ENCODE measurements at places on chromosomes 11 and 22.

- no peak for DNase-seq
Observed at GRCh38 chr11:121795174-121795573, 320.8 kb downstream of the BLID start.

- DNase-seq: no peak
Observed at GRCh38 chr11:26742966-26743365, 21.1 kb upstream of the SLC5A12 start.

GRCh38 chr11:128208329-128209137 lies 378.8 kb downstream of the ETS1 start:
- DNase-seq: no peak

DNA sequence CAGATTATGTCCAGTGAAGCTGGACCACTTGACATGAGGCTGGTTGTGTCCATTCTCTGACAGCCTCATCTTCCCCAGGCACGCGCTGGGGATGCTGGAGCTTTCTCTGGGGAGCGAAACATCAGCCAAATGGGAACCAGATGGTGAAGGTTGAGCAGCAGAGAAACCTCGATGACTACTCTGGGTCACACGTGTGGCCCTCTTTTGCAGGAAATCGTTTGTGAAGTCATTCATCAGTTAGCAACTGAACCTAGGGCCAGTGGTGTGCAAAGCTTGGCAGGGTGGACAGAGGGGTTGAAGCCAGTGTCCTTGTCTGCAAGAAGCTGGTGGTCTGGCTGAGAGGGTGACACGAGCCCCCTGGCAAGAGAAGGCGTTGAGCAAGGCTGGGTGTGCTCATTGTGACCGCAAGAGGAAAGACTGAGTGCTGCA lies 109.8 kb downstream of the ZBTB16 start:
- DNase-seq: no peak

- DNase-seq: no peak
Observed at GRCh38 chr11:57303280-57303989, 21.3 kb downstream of the TNKS1BP1 start.

Data from activated CD8-positive, alpha-beta memory T cell treated with anti-CD3 and anti-CD28 coated beads, Interleukin-2, amount 50 U/mL, for 4 hours (primary cell).